ENCODE measurements at places on chromosomes 11 and 22.

GRCh38 chr22:25101986-25102385, 97.7 kb upstream of the CRYBB3 start:
- DNase-seq, result no peak

DNA sequence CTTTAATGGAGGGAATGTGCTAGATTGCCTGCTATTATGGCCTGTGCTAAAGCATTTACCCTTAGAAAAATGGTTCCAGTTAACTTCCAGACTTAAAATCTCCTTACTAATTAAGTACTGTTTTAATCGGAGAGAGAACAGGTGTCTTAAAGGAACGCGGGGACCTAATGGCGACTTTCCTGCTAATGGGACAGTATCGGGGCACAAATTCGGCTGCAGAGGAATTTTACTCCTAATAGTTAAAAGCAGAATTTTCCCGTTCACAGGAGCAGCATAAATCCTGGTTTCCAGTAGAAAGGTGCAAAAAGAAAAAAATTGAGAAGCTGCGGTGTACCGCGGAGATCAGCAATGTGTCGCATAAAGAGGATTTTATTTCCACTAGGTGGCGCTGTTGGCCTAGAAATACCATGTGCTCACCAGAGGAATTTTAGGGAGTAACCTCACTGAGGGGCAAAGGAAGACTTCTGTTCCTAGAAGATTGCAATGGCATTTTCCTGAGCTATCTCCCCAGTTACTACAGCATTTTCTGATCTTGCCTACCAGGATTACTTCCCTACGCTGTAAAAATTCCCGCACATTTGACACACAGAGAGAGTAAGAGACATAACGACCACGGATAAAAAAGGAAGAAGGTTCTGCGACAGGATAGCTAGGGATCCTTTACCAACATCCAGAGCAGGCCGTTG, 44.5 kb downstream of the ZNF280B start:
- DNase-seq, result peak; percentile 33

- no peak for DNase-seq
Observed at GRCh38 chr11:124863826-124864165, 1.4 kb upstream of the ROBO3 start.

GRCh38 chr11:67158221-67158620, 39.2 kb downstream of the KDM2A start:
- no peak for DNase-seq

DNA sequence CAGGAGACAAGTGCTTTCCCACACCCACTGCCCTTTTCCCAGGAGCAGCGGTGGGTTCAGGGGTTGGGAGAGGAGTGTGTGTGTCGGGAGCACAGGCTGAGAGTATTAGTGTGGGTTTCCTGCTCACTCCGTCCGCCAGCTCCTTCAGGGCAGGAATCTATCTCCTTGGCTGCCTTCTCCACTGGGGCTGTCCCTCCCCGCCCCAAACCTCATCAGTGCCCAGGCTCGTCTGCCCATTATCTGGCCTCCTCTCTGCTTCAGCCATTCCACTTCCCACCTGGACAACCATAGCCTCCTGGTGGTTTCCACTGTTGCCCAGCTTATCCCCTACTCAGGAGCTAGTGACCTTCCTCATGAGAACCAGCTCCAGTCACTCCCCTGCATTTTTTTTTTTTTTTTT, 19.9 kb downstream of the ASPHD2 start:
- DNase-seq, result no peak

GRCh38 chr11:70471254-70471653, 72.9 kb downstream of the CTTN start:
- peak; percentile 14 for DNase-seq

- no peak for DNase-seq
Observed at GRCh38 chr11:85165819-85166218, 461.3 kb downstream of the DLG2 start.

- no peak for DNase-seq
Observed at GRCh38 chr22:27629908-27630673, 171.5 kb downstream of the MN1 start.

DNA sequence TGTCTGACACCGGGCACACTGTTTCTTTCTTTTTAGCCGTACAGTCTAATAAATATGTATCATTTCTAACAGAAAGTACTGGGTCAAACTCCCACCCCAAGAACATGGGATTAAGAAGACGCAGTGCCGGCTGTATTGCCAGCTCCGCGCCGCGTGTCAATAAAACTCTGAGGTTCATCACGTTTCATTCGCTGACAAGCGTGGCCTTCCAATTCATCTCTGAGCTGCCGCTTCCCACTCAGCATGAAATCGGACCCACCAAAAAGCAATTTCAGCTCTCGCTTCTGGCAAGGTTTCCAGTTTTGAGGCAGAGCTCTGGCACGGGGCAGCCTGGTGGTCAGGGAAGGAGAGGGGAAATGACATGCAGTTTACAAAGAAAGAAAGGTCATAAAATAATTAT, 819.8 kb downstream of the OPCML start:
- DNase-seq, result no peak

- no peak for DNase-seq
Observed at GRCh38 chr11:119149018-119149785, at the start of gene ABCG4. ABCG4 (plus strand) TSS chr11:119149052; CDS start chr11:119149966, 914 bp downstream.

- DNase-seq, result no peak
Observed at GRCh38 chr22:37430941-37431340, 3.7 kb upstream of the ELFN2 start.

- no peak for DNase-seq
Observed at GRCh38 chr11:623999-624704, 603 bp downstream of the CDHR5 start.

GRCh38 chr11:111797145-111797581, 31.0 kb upstream of the PPP2R1B start:
- DNase-seq, result peak; percentile 9

DNA sequence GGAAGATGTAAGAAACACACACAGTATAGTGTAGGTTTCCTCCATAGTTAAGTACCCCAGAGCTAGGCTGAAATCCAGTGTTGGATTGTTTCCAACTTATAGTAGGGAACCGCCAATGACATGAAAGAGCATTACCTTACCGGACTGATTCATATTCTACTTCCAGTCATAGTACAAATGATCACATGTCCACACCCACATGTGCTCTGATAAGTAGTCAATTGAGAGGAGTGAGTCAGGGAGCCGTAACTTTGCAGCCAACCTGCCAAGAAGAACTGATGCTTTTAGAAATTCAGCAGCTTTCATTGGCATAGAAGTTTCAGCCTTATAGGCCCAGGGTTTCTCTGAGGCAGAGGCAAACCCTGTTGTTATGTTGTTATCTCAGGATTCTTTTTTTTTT, 240.6 kb downstream of the ETS1 start:
- DNase-seq, result no peak

DNA sequence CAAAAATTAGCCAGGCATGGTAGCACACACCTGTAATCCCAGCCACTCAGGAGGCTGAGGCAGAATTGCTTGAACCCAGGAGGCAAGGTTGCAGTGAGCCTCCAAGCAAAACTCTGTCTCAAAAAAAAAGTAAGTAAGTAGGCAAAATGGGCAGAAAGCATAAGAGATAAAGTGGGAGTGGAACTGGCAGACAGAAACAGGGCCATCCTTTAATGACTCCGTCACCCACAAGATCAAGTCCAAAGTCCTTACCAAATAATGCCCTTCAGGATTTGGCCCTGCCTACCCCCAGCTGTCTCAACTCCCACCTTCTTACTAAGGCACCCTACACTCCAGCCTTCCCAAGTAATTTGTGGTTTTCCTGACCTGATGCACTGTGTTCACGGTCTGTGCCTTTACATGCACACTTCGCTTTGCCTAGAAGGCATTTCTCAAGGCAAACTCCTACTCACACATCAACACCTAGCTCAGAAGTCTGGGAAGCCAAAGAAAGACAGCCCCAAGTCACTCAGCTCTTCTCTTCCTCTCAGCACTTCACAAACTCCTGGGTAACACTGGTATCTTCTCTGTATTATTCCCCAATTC, 6.1 kb downstream of the MAPK1 start:
- DNase-seq, result no peak

- no peak for DNase-seq
Observed at GRCh38 chr11:70066628-70067027, 11.5 kb upstream of the ANO1 start.

DNA sequence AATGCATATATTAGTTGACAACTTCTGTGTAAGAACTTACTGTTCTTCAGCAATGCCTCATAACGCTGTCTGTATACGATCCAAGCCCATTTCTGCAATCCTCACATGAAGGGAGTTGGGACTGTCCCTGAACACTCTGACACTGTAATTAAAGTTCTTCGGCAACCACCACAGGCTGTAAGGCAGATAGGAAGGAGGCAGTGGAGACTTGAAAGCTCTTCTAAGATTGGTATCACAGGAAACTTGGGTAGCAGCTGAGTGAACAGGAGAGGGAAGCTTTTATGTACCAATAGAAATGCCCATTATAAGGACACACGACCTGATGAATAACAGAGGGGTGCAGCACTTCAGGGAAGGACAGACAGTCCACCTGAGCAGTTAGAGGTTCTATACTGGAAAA, 12.0 kb upstream of the GAB2 start:
- no peak for DNase-seq

DNA sequence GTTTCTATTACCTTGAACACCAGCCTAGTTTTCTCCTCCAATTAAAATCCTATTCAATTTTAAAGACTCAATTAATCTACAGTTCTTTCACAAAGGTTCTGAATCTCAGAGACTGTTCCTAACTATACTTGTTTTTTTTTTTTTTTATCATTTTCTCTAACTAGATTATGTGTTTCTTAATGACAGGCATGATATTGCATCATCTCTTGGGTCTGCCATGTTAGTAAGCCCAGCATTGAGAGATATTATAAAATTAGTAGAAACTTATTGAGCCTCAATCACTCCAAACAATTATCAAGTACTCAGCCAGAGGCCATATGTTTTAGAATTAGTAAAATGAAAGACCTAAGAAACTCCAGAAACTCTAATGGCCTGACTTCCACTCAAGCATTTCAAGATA, 28.1 kb upstream of the SLC5A12 start:
- DNase-seq, result no peak

GRCh38 chr11:58998480-58999290, 59.4 kb downstream of the GLYATL1 start:
- DNase-seq, result no peak

GRCh38 chr22:24189249-24190158, 8.2 kb downstream of the SUSD2 start:
- DNase-seq, result peak; percentile 42

GRCh38 chr11:117197006-117197405, 2.2 kb upstream of the TAGLN start:
- no peak for DNase-seq
